ENCODE measurements at places on chromosomes 12 and 14.

GRCh38 chr14:103563844-103564505, 1.2 kb downstream of the COA8 start:
- DNase-seq: no peak

GRCh38 chr12:103093499-103094106, 136.1 kb downstream of the ASCL1 start:
- no peak for DNase-seq

- DNase-seq: no peak
These were observed 25.2 kb downstream of the DDX51 start for GRCh38 chr12:132118876-132119275.

DNA sequence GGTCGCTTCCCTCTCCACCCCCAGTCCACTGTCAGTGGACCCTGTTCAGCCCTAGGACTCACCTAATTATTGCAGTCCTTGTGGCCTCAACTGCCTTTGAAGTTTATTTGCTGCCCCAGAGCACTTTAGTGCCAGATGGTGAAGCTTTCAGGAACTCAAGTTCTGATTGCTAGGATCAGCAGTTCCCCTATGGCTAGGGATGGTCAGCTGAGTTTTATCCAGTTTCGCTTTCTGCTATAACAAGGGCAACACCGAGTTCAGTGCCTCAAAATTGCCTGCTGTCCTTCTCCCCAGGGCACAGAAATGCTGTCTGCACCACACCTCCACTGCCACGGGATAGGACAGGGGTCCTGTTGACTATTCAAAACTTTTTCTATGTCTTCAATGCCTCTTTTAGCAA, 295.0 kb downstream of the GPHN start:
- DNase-seq: no peak

GRCh38 chr14:99309220-99309766, 37.3 kb upstream of the BCL11B start:
- DNase-seq: no peak

- DNase-seq: no peak
These were observed 58.7 kb upstream of the NCOR2 start for GRCh38 chr12:124625867-124626675.

- DNase-seq: peak; percentile 61
These were observed 157.4 kb upstream of the FOXG1 start for GRCh38 chr14:28608851-28609828.

- DNase-seq: no peak
These were observed 41.8 kb upstream of the CCDC196 start for GRCh38 chr14:66444271-66444927.

DNA sequence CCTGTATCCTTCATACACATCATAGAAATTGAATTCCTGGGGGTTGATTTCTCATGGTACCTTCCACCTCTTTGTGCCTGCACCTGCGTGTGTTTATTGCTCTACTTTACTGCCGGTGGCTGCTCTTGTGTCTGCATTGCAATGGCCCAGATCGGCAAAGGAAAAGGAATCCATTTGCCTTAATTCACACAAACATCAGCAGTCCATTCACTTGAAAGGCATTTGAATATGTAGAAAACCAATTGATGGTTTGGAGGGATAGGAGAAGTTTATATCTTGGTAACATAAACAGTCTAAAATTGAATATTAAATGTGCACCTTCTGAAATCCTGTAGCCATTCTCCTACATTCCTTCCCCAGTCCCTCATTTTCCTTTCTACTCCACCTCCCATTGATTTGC, 74.0 kb downstream of the SNAPC1 start:
- DNase-seq: no peak

- DNase-seq: no peak
These were observed 709.3 kb upstream of the STXBP6 start for GRCh38 chr14:25759256-25759655.

GRCh38 chr12:65761301-65761700, 63.0 kb upstream of the HMGA2 start:
- no peak for DNase-seq

DNA sequence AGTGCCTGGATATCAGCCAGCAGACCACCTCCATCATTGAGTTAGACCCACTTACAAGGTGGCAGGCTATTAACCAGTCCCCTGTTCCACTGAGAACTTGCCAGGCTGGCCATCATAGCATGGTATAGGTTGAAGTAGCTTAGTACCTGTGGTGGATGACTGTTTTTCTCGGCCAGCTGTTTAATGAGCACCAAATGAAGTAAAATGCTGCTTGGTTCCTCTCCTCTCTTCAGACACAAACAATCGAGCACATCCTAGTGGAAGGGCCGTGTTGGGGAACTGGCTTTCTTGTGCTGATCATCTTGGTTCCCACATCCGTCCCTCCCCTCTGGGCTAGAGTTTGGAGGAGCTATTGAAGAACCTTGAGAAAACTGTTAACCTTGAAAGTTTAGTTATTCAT, 486.2 kb downstream of the RAD51B start:
- DNase-seq: no peak

DNA sequence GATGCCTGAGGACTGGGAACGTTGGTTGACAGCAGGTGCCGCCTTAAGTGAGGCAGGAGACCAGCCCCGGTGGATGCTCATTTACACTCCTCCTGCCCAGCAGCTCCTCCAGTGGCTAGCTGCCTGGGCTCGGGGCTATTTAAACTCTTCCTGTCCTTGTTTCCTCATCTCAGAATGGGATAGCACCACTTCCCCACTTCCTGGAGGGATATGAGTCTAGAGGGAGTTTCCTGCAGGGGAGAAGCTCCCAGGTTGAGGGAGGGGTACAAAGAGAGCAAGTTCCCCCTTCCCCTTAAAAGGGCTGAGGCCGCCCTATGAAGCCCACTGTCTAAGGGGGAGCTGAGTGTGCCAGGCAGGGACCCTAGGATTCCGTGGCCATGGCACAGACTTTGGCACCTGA, 311.2 kb downstream of the AACS start:
- DNase-seq: no peak

DNA sequence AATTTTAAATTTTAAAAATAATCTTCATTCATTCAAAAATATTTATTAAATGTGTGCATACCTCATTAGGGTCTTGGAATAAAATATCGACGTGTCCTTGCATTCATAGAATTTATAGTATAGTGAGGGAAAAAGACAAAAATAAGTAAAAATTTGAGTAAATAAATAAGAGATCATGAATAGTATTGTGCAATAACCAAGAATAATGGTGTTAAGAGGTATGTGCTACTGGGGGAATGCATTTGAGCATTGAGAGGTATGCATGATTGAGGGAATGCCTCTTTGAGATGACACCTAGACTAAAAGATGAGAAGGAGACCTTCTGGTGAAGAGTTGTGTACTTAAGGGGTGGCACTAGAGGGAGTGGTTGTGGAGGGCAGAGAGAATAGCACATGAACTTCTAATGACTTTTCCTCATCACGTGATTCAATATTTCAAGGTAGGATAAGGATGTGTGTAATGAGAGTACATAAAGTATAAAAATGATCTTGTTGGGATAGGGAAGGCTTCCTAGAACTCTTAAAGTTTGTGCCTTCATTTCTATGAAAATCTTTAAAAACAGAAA, 18.8 kb upstream of the CATSPERB start:
- DNase-seq: no peak

- DNase-seq: no peak
These were observed 91.9 kb downstream of the ARMH4 start for GRCh38 chr14:58060077-58060476.

- no peak for DNase-seq
These were observed 42.3 kb upstream of the EPS8 start for GRCh38 chr12:15831315-15831978.

DNA sequence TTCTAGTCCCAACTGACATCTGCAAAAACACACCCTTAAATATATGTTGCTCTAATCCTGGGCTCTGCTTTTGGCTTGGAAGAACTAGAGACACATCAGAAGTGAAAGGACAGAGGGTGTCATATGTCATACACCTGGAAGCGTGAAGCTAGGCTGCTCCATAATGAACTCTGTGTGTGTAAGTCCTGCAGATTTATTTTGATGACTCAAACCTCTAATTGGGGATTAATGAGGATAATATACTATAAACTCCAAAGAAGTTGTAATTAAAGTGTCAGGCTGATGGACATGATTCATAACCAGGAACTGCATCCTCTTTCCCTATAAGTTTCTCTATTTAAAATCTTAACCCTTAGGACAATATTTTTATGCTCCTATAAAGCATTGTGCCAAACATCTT, 4.4 kb upstream of the KCNK10 start:
- no peak for DNase-seq

DNA sequence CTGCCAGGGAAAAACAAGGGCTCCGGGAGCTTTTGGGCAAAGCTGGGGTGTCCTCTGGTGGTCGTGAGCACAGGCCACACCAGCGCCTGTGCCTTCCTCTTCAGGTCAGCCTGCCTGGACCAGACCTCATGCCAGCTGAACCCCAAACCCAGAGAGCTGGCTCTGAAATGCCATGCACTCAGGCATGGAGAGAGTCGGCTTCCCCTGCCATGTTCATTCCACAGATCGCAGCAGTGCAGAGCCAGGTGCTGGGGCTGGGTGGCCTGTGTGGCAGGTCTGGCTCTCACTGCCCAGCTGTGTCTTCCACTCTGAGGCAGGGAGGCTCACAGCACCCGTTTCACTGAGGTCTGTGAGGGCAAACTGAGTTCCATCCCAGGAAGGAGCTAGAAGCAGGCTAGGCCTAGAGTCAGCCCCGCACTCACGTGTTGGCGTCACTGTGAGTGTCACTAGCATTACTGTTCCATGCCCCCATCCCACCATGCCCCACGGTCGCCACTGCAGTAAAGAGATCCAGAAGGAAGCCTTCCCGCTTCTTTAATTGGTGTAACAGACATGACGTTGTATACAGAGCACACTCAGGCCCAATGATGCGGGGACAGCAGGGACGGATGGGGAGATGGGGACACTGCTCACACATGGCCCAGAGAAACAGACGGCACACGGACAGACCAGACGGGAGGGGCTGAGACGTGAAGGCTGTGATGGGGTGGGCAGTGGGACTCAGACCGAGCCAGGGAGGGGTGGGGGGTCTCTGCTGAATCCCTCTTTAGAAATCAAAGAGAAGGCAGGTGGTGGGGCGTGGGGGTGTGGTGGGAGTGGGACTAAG, 2.7 kb downstream of the ARL6IP4 start:
- DNase-seq: no peak

GRCh38 chr12:108423486-108423885, 84.4 kb upstream of the CMKLR1 start:
- DNase-seq: no peak

DNA sequence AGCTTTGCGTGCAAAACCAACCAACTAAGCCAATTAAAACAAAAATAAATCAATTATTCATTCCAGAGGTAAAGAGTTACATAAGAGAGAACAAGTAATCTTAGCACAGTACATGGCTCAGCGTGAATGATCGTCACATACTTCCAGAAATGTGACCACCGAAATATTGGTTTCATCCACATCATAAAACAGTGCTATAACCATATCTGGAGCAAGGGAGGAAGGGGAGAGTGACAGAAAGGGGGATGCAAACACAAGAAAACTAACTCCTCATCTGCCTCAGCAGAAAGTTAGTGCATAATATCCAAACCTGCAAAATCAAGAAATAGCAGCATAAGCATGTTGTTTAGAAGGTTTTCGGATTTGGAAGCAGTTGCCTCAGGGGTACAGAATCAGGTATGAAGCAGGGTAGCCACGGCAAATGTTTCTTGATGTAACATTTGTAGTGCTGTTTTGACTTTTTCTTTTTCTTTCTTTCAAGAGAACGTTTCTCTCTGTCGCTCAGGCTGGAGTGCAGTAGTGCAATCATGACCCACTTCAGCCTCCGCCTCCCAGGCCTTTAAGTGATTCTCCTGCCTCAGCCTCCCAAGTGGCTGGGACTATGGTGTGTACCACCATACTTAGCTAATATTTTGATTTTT, 93.9 kb upstream of the EGLN3 start:
- DNase-seq: no peak

All from NCI-H1417 treated with DMSO at 0.1 percent for 48 hours (cell line).